ENCODE measurements at places on chromosomes 5 and 9.

DNA sequence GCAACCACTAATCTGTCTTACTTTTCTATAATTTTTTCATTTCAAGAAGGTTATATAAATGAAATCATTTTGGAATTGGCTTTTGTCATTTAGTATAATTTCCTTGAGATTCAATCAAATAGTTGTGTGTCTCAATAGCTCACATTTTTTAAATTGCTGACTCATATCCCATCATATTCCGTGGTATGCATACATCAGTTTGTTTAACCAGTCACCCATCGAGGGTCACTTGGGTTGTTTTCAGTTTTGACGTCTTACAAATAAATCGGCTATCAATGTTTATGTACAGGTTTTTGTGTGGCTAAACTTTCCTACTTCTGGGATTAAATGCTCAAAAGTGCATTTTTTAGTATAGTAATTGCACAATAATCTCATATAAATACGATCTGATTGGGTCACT lies 185.5 kb downstream of the TAF11L14 start:
- no peak for DNase-seq

DNA sequence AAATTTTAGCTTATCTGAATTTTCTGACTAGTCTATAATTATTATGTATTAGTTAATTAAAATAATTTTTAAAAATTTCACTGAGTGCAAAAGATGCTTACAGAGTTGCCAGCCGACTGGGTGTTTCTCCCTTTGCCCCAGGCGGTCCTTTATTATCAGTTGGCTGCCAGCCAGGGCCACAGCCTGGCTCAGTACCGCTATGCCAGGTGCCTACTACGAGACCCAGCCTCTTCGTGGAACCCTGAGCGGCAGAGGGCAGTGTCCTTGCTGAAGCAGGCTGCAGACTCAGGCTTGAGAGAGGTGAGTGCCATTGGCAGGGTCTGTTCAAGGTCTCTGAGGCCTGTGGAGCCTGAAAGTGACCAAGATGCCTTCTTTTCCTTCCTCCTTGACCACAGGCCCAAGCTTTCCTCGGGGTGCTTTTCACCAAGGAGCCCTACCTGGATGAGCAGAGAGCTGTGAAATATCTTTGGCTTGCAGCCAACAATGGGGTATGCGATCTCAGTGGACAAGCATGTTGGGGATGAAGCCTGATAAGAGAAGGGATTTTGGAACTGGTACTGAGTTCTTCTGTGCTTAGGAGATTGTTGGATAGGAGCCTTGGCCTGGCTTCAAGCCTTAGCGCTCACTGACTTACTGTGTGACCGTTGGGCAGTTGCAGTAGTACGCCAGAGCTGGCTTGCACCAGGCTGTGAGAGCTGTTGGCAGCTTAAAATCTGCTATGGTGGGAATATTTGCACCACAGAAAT lies 10.6 kb downstream of the DELE1 start:
- no peak for DNase-seq

DNA sequence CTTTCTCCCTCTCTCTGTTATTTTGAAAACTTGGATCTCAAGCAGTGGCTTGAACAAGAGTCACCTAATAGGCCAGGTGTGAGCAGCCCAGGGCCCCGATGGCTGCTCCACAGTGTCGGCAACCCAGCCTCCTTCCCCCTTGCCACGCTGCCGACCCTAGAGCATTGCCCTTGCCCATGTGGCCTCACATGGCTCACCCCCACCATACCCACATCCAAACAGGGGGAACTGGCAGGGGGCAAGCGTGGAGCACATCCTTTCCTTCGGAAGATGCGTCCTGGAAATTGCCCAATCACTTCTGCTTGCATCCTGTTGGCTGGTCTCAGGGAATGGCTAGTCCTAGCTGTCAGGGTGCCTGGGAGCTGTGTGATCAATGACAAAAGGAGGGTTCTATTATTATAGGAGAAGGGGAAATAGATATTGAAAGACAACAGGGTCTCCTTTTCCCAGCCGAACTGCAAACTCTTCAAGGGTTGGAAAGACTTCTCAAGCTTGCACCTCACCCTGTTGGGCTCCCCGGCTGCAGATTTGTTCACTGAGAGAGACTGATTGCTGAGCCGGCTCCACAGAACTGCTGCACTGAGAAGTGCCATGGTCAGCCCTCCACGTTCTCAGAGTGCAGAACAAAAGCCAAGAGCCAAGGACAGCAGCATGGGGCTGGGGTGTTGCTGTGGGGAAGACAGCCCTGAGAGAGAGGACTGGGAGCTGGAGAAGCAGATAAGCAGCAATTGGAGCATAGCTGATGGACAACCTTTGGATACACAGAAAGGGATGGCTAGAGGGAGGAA lies 8.3 kb upstream of the TIFAB start:
- DNase-seq: no peak

DNA sequence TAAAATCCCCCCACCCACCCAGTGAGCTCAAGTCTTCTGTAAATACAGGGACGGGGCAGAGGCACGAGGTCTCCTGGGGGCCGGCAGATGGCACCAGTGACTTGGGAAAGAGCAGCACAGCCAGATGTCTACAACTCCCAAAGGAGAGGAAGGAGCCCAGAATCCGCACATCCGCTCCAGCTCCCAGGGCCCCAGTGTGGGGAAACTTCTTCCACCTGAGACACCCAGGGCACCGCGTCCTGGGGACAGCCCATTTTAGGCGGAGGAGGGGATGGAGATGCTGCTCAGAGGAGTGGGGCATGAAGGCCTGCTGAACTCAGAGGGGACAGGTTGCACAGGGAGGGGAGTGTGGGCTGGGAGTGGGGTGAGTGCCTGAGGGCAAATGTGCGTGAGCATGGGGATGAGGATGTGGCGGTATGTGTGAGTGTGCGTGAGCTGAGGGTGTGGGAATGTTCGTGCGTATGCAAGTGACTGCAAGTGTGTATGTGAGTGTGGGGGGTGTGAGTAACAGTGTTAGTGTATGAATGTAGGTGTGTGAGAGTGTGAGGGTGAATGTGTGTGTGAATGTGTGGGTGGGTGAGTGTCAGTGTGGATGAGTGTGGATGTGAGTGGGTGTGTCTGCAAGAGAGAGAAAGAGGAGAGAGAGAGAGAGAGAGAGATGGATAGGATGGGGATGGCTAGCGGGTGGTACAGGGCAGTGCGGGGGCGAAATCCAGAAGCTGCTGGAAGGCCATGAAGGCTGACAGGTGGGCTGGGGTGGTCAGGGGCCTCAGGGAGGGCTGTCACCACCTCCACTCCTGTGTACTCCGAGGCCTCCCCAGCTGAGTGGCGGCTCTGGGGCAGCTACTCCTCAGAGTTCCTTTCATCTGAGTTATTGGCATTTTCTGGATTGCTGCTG lies 63.5 kb downstream of the DUSP1 start:
- DNase-seq: peak; percentile 49

DNA sequence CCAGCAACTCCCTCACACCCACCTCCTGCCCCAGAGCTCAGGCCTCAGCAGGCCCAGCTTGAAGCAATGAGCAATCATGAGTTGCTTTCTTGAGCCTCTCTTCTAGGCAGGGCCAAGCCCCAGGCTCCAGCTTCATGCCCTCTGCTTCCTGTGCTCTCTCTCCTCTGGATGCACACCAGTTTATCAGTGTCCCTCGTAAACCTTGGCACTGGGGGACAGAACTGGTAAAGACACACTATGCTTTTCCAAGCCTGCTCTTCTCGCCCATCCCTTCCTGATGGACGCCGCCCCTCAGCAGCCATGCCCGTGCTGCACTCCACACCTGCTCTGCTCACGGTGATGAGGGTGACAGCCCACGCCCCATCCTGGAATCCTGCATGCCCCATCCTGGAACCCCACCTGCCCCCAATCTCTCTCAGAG lies 49.4 kb upstream of the ORM1 start:
- no peak for DNase-seq

DNA sequence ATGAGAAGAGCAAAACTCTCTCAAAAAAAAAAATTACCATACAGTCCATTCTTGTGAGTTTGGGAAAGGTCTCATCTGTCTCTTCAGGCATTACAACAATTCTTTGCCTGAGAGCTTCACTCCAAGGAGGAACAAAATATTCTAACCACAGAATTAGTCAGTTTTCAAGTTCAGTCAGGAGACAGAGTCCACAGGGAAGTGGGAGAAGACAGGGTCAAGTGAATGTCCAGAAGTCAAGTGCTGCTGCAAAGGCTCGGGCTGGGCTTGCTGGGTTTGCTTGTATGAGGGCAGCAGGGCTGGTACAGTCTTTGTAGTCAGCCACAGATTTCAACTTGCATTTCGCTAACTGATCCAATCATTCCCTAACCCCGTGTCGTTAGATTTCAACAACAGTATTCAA lies 17.6 kb upstream of the HEXB start:
- no peak for DNase-seq

DNA sequence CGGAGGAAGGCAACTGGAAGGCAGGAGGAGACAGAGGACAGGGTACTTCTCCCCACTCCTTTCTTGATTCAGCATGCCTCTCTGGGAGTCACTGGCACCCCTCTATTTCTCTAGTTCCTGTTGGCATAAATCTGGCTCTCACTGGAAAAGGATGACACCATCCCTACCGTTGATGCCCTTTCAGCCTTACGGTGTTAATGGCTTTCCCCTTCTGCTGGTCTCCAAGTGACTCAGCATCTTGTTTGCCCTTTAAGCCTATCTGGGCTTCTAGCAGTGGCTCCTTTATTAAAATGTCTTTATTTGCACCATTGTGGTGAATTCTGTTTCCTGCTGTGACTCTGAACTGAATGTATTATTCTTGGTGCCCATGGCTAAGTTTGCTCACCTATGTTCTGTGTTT lies 227.3 kb upstream of the GLRA1 start:
- no peak for DNase-seq

DNA sequence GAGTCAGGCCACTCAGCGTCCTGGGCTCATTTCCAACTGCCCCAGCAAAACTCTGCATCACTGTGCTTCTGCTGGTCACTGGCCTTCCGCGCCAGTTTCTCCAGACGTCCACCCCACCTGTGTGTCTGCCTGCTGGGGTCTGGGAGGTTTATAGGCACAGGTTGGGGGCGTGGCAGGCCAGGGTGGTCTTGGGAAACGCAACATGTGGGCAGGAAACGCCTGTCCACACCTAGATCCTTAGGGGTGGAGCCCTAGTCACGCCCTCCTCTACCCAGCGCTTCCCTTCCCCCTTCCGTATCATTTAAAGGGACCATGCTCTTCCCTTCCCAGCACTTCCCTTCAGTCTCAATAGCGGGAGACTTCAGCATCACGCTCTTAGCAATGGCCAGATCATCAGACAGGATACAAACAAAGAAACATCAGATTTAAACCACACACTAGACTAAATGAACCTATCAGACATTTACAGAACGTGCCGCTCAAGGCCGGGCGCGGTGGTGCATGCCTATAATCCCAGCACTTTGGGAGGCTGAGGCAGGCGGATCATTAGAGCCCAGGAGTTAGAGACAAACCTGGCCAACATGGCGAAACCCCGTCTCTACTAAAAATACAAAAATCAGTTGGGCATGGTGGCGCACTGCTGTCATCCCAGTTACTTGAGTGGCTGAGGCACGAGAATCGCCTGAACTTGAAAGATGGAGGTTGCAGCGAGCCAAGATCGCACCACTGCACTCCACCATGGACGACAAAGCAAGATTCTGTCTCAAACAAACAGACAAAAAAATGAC lies 11.8 kb upstream of the BTNL9 start:
- DNase-seq: no peak

GRCh38 chr5:35046774-35047173 lies 975 bp downstream of the AGXT2 start:
- no peak for DNase-seq

DNA sequence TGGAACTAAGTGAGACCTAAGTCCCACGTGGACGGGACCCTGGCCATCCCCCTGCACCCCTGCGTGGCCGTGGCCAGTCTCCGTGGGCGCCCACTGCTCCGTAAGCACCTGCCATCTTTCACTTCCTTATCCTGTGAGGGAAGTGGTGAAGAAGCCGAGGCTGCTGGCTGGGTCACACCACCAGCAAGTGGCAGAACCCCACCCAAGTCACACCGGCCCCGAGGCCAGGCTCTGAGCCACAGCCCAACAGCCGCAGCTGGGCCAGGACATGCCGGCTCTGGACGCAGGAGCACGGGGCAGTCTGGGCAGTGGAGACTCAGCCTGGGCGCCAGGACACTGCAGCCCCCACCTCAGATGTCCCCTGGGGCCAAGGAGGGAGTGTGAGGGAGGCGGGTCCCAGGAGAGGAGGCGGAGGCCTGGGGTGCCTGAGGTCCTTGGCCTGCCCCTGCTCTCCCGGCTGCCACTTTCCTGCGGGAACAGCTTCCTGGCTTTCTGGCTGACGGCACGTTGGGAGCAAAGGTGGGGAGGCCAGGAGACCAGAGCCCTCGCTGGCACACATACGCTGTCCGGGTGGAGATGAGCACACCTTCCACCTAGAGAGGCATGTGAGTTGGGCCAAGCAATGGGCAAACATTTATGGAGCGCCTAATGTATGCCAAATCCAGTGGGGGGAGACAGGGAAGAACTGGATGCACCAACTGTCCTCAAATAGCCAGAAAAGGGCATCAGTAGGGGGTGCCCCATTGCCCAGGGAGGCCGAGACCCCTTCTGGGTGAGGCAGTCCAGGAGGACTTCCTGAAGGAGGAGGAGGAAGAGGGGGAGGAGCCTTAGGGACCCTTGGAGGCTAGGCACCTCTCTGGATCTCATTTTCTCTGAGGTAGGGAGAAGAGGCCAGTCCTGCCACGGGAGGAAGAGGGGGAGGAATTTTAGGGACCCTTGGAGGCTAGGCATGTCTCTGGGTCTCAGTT lies 43.9 kb upstream of the EGFL7 start:
- DNase-seq: no peak

GRCh38 chr5:6448622-6449464 lies at the start of gene UBE2QL1:
Gene UBE2QL1 (plus strand): TSS chr5:6448859. CDS start chr5:6448894, 35 bp downstream.
- peak; percentile 17 for DNase-seq

DNA sequence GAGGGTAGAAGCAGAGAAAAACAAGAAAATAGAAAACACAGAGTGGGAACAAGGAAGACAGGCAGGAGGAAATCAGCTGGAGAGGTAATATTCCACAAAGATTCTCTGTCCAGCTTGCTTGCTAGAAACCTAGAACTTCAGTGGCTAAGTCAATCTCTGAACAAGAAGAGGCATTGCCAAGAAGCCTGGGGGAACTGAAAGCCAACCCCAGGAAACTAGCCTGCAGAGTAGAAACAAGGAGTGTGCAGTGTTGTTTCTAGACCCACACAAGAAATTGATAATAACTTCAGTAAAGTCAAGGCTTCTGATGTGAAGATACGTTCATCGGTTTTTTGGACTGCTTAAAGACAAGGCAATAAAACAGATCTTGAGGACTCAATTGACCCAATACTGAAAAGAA lies 234.5 kb upstream of the MAP3K1 start:
- DNase-seq: no peak

GRCh38 chr5:168659286-168659847 lies 80.2 kb upstream of the PANK3 start:
- no peak for DNase-seq

Measured in muscle of leg (tissue), 16 donors.